Right renal pelvis (tissue), 4 donors: ENCODE measurements at places on chromosomes 2 and 18. TPM values are rescaled to one million over a fixed set of nuclear protein-coding genes. Genes with fewer than 3 reads are reported as not detected.
A peak's percentile ranks its signal among the peaks of the same experiment; 100 is the strongest.

DNA sequence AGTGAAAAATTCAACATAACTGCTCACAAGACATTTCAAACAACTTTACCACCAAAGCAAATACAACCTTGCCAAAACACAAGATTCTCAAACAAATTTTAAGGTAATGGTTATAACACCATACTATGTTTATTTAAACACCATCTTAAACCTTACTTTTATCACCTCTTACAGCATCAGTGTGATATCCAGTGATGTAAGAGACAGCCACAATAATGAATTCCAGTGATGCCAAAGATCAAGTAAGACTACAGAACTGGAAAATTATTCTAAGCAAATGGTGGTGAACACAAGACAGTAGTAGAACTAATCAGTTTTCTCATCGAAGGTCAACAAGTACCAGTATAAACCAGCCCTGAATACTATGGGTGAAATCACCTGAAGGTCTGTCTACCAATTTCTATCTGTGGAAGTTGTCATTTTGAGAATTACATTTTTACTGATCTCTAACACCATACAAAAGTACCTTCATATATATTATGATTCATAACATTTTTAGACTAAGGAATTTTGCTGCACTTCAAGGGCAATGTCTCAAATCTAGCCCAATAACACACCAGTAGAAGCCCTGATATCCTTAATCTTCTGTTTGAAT is 146.2 kb downstream of the RBMS1 start:
- no peak for DNase-seq

VWC2L gene
- polyA plus RNA-seq: 0.10 TPM

FBLN7 gene
- 10.4 TPM for polyA plus RNA-seq

HOXD3 gene
- polyA plus RNA-seq: 27.3 TPM

C18orf54 gene
- polyA plus RNA-seq: 12.8 TPM

MYO7B gene
- 24.7 TPM for polyA plus RNA-seq

RNF152 gene
- 9.8 TPM for polyA plus RNA-seq

FAP gene
- polyA plus RNA-seq: 18.5 TPM

DNA sequence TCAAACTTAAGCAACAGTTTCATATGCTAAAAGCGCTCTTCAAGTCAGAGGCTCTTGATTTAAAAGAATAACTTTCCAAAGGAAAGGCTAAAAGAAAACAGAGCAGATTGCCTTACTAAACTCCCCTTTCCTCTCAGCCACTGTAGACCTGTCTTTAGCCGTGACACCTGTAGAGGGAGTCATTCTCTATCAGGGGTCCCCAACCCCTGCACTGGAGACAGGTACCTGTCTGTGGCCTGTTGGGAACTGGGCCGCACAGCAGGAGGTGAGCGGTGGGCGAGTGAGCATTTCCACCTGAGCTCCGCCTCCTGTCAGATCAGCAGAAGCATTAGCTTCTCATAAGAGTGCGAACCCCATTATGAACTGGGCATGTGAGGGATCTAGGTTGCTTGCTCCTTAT is 9.6 kb downstream of the SLC14A1 start:
- no peak for DNase-seq

DNA sequence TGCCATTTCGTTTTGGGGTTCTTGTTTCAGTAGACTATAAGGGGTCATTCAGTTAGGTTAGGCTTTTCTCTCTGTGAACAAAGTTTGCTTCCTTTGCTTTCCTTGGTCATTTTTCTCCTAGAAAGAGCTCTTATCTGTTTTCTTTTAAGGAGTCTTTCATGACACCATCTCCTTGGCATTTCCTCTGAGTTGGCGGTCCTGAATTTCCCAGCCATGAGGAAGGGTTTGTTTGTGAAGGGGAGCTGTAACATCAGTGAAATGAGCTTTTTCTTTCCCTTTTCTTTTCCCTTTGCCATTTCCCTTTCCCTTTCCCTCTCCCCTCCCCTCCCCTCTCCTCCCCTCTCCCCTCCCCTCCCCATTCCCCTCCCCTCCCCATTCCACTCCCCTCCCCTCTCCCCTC is 61.7 kb downstream of the MAP4K4 start:
- DNase-seq: no peak

GRCh38 chr2:136049991-136050920 is 64.8 kb upstream of the DARS1 start:
- no peak for DNase-seq

AQP12B gene
- 1.5 TPM for polyA plus RNA-seq

- no peak for DNase-seq
These were observed 2.0 kb upstream of the TYMS start for GRCh38 chr18:655445-655844.

DNA sequence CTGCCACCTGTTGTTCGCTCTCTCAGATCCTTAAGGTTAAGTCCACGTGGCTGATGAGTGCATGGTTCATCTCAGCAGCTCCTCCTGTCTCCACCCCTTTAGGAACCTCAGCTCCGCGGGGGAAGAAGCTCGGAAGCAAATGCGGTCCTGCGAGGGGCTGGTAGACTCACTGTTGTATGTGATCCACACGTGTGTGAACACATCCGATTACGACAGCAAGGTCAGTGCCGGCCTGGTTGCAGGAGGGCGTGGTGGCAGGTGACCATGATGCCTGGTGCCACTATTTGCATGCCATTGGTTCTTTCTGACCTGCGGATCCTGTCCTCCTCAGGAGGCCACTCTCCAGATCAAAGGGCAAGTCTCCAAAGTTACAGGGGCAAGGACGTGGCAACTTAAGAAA is 133.9 kb upstream of the DAPL1 start:
- DNase-seq: no peak

SERPINB2 gene
- polyA plus RNA-seq: 0.34 TPM

DNA sequence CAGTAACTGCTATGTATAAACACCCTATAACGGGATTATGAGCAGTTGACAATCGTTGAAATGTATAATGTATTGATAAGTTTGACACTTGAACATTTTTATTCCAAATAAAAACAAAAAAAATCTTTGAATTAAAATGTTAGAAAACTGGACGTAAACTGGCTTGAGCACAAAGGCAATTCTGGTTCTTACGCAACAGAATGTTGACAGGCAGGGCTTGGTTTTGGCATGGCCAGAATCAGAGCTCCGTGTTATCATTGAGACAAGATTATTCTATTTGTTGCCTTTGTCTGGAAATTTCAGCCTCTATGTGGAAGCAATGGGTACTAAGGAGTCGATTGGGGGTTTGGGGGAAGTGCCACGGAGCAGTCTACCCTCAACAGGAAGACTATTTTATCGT is 1028.6 kb upstream of the ZEB2 start:
- no peak for DNase-seq

DNA sequence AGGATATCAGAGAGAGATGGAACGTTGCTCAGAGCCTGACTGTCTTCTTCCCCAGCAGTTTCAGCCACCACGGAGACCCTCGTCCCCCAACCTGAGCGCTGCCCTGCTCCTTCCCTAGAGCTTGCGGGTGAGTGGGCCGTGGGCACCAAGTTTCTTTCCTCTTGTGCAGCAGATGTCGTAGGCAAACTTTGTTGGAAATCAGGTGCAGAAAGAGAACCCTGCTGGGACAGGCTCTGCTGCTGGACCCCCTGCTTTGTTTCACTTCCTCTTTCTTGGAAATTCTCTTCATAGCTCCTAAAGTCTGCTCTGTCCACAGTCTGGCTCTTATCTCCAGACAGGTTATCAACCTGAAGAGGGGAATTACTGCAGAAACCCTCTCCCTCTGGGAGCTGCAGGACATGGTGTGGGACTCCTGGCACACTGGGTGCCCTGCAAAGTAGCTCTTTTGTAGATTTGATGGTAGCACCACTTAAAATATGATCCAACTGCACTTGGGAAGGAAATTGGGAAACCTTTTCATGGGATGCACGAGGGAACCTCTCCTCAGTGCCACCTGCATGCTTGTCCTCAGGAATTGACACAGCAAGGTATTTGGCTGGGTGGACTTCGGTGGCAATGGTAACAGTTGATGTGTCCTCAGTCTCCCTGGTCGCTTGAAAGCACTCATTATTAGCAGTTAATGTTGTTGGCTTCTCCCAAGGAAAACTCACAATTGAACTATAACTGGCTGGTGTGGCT is 92.2 kb downstream of the ALPK2 start:
- no peak for DNase-seq

- DNase-seq: peak; percentile 46
These were observed 96.4 kb downstream of the USP40 start for GRCh38 chr2:233470011-233470687.

DNA sequence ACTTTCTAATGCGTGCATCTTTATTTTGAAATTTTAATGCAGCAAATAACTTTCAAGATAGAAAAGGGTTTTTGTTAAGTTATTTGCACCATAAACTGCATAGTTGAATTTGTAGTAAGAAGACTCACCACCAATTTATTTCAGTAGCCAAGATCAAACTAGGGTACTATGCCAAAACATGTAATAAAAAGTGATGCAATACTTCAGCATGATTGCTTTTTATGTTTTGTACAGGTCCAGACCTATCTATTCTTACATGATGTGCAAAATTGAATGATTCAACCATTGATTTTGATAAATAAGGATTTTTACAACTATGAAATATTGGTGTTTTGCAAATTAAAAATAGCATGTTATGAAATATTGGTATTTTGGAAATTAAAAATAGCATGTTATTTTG is 26.7 kb downstream of the AGPS start:
- DNase-seq: no peak

GRCh38 chr2:199404841-199405240 is 52.9 kb downstream of the SATB2 start:
- no peak for DNase-seq

SP140 gene
- polyA plus RNA-seq: 0.58 TPM

CXCR1 gene
- polyA plus RNA-seq: not detected

GRCh38 chr18:61173554-61173953 is 159.7 kb upstream of the CDH20 start:
- no peak for DNase-seq

SERPINB3 gene
- polyA plus RNA-seq: not detected

OSBPL1A gene
- polyA plus RNA-seq: 57.4 TPM

MYO5B gene
- 28.5 TPM for polyA plus RNA-seq

MBP gene
- 20.4 TPM for polyA plus RNA-seq

DNA sequence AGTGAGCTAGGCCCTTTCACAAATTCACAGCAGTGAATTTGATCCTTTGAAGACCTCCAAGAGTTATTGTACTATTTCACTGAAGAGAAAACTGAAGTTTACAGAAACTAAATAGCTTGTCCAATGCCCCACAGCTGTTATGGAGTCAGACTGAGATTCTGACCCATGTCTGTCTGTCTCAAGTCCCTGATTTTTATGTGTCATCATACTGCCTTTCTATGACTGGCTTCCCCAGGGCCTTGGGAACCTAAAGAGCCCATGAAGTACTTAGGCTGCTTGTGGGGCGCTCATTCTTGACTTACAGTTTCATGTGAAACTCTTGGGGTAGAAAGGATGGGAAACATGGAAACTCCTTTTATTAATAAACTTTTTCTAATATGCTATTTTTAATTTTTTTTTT is 107.7 kb downstream of the ATL2 start:
- DNase-seq: no peak

SNTG2 gene
- 2.7 TPM for polyA plus RNA-seq

DNA sequence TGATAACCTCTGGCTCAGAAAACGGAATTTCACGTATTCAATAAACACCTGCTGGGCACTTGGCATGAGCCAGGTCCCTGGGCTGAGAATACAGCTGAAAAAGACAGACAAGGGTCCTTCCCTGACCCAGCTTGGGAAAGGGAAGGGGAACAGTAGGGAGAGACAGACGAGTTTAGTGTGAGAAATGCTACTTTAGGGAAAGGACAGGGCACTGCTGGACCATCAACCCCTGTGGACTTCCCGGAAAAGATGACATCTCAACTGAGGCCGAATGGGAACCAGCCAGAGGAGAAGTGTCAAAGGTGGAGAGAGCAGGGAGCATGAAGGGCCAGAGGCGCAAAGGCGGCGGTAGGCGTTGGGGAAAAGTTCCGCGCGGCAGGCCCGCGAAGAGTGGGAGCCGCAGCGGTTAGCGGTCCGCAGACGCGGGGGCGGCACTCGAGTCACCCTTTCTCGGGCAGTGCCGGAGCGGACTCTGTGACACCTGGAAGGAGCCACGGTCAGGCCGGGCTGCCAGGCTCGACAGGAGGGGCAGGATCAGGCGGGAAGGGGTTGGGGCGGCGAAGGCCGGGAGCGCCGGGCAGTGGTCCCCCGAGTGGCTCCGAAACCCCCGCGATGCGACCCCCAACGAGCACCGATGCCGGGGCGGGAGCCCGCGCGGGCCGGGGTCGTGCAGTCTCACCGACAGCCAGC is 519 bp downstream of the TEX261 start:
- DNase-seq: no peak

SLC19A3 gene
- polyA plus RNA-seq: 7.6 TPM

GRCh38 chr2:39138837-39139211 is 18.0 kb upstream of the SOS1 start:
- DNase-seq: no peak

RGPD3 gene
- polyA plus RNA-seq: 0.51 TPM

ASXL2 gene
- 21.5 TPM for polyA plus RNA-seq

UGT1A8 gene
- not detected for polyA plus RNA-seq

DNA sequence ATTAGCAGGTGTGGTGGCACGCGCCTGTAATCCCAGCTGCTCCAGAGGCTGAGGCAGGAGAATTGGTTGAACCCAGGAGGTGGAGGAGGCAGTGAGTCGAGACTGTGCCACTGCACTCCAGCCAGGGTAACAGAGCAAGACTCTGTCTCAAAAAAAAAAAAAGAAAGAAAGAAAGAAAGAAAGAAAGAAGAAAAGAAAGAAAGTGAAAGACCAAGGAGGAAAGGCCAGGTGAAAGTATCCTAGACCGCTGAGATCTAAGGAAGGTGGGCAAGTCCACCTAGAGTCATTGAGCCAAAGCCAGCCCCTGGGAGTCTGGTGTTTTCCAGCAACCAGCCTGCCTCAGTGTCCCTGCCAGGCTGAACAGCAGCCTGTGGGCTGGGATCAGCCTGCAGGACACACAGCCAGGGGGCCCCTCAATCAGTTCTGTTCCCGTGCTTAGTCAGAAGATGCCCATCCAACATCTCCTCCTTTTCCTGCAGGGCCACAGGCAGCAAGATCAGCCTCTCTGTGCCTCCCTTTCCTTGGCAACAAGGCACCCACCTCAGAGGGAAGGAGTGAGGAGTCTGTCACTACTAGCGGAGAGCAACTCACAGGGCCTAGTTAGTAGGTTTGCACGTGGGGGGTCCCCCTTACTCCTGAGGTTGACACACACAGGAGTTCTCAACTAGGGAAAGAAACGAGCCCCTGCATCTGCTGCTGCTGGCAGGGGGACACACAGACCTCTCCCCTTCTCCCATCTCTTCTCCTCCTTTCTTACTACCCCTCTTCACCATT is 64.1 kb downstream of the SMAD7 start:
- DNase-seq: no peak

GRCh38 chr2:231515603-231516002 is 14.6 kb downstream of the NMUR1 start:
- DNase-seq: no peak

DNA sequence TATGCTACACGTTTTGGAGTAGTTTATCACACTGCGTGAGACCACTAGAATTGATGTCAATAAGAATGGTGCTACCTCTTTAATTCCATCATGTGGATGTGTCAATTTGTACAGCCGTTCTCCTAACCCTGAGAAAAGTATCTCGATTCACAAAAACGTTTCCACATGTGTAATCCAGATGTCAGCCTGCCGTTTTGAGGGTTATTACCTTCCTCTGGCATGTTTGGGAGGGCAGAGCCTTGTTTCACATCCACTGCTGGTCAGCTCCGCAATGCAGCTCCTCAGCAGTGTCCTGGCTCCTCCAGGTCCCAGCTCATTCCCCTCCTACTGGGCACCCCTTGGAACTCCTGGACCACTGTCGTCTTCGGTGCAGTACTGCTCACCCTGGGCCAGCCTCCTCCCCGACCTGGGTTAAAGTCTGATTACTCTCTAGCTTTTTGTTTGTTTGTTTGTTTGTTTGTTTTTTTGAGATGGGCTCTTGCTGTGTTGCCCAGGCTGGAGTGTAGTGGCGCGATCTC is 34.6 kb downstream of the COPS7B start:
- DNase-seq: no peak

- DNase-seq: no peak
These were observed 422.2 kb downstream of the XIRP2 start for GRCh38 chr2:167310442-167310841.

KCNG2 gene
- polyA plus RNA-seq: 0.13 TPM
